Keratinocyte (primary cell): ENCODE measurements at places on chromosomes 12 and 14.

- no peak for DNase-seq
These were observed 1.1 kb downstream of the PPP4R4 start for GRCh38 chr14:94175011-94175745.

- no peak for DNase-seq
These were observed 48.7 kb downstream of the SCARB1 start for GRCh38 chr12:124814741-124815613.

GRCh38 chr14:94656043-94656442 lies 43.9 kb downstream of the SERPINA3 start:
- DNase-seq = no peak

GRCh38 chr14:23045419-23046357 lies 3.7 kb downstream of the PSMB11 start:
- DNase-seq = no peak

DNA sequence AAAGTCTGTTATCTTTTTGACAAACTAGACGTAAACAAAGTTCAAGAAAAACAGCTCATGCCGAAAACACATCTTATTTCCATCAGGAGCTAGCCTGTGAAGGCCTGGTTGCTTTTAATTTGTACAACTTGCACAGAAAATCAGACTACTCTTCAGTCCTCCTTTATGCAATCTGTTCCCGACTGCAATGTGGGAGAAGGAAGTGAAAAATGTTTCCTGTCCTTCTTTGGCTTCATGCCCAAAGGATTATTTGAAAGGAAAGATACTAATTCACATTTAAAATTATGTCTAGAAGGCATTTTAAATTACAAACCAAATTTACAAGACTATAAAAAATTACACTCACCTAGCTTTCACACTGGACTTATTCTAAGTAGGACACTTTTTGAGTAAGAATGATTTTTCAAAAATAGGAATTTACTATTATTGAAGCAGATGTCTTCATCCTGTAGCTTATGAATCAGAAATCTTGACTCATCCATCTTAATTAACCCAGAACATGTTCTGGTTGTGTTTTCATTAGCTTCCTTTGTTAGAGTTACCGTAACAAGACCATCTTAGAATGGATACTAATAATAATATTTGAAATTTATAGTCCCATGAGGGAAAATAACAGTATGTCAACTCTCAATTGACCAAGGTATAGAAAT lies 272.6 kb downstream of the PRKD1 start:
- no peak for DNase-seq

DNA sequence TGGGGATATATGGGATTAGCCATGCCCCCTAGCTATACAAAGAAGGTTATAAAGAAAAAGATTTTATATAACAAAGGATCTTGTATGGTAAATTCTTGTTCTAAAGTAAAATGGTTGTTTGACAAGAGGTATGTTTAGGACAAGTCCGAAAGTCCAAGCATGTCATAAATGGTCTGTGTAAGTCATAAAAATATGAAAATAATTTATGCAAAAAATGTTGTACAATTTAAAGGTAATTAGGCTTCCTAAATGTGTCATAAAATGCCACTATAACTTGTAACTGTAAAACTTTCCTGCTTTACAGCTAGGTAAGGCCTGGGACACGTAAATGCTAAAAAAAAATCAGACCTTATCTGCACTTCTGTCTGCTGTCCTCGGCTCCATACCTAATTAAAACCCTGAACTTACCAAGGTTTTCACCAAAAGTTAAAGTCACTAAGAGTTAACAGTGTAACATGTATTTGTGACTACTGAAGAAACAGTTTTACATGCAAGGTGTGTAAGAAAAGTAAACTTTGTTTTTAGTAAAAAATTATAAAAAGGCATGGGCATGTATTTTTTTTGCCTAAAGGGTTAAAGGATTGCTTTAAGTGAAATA lies 110.0 kb upstream of the RESF1 start:
- no peak for DNase-seq

DNA sequence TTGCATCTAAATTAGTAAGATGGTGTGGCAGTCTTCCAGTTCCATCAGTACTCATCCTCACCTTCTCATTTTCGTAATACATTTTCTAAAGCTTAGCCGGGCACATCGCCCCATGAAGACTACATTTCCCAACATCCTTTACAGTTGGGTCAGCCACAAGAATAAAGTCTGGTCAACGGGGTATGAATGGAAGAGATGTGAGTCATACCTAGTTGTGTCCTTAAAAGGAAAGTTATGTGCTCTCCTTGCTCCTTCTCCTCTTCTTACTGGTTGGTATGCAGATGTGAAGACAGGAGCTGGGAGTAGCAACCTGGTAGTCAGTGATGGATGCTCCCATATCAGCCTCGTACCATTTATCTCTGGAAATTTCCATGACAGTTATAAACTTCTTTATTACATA lies 35.9 kb upstream of the EGLN3 start:
- no peak for DNase-seq

- no peak for DNase-seq
These were observed 78.1 kb downstream of the PELI2 start for GRCh38 chr14:56196274-56196673.

GRCh38 chr14:105844047-105844630 lies 317.8 kb downstream of the TMEM121 start:
- DNase-seq = no peak

DNA sequence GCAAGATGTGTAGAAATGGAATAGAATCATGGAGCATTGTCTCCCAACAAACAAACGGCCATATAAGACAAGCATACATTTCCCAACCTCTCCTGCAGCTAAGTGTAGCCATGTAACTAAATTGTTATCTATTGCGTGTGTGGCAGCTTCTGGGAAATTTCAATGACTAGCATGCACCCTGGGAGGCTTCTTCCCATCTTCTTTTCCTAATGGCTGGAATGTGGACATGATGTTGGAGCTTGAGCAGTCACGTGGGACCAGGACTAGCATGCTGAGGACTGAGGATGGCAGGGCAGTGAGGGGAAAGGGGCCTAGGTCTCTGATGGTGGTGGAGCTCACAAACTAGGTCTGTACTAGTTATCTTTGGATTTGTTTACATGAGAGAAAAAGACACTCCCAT lies 21.7 kb upstream of the CTDSP2 start:
- DNase-seq = no peak

DNA sequence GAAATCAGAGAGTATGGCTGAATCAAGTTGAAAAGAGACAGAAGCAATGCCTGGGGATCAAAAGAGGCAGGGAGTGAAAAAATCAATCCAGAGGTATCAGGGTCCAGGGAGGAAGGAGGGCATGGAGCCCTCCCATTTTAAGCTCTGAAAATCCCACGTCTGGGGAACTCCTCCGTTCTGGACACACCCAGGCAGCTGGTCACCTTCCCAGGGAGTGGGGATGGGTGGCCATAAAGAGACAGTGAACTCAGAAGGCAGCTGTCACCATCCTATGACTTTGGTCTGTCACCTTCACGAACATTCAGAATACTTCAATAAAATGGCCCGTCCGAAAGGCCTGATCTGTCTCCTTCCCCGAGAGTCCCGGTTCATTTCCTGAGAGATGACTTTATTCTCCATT lies 71.6 kb downstream of the MAP1LC3B2 start:
- DNase-seq = no peak

GRCh38 chr12:113072136-113072535 lies 15.6 kb downstream of the DTX1 start:
- no peak for DNase-seq
